Subcutaneous preadipocyte (primary cell): ENCODE measurements at places on chromosomes 1 and 21. TPM values are rescaled to one million over a fixed set of nuclear protein-coding genes. Genes with fewer than 3 reads are reported as not detected.

The TNFRSF25 gene
- total RNA-seq, result 0.37 and 3.1 TPM in 2 replicates

The NR5A2 gene
- total RNA-seq, result not detected in 2 replicates

The GBP6 gene
- not detected in 2 replicates for total RNA-seq

The MAP10 gene
- 1.5 and 1.8 TPM in 2 replicates for total RNA-seq

The S100A7 gene
- not detected in 2 replicates for total RNA-seq

The TMEM79 gene
- 1.5 and 2.3 TPM in 2 replicates for total RNA-seq

The KRTAP12-2 gene
- not detected in 2 replicates for total RNA-seq

The ATP5PB gene
- 325 and 354 TPM in 2 replicates for total RNA-seq

The CA6 gene
- not detected in 2 replicates for total RNA-seq

The PADI4 gene
- total RNA-seq, result not detected in 2 replicates

The FLG2 gene
- total RNA-seq, result not detected in 2 replicates

The SLAMF7 gene
- total RNA-seq, result not detected in 2 replicates

The CTSK gene
- 196 and 415 TPM in 2 replicates for total RNA-seq

The SASS6 gene
- 2.9 and 5.3 TPM in 2 replicates for total RNA-seq

The RAP1GAP gene
- not detected in 2 replicates for total RNA-seq

The CYYR1 gene
- 0.20 TPM in 1 of 2 replicates, not detected in the other for total RNA-seq

The STUM gene
- total RNA-seq, result under 0.01 and 0.37 TPM in 2 replicates

The KAZN gene
- total RNA-seq, result 6.6 and 10.3 TPM in 2 replicates

The C1orf167 gene
- total RNA-seq, result not detected in 2 replicates

The ADGRL2 gene
- total RNA-seq, result 71.3 and 218 TPM in 2 replicates

The MYOC gene
- total RNA-seq, result not detected in 2 replicates

The ADORA1 gene
- total RNA-seq, result 0.37 and 0.59 TPM in 2 replicates

The DMBX1 gene
- not detected in 2 replicates for total RNA-seq

The LMOD1 gene
- 0.20 and 1.8 TPM in 2 replicates for total RNA-seq

The RCSD1 gene
- 0.20 and 0.37 TPM in 2 replicates for total RNA-seq

The C1orf185 gene
- not detected in 2 replicates for total RNA-seq

The DYNLT5 gene
- 0.73 and 0.78 TPM in 2 replicates for total RNA-seq

The MARK1 gene
- 2.0 and 2.2 TPM in 2 replicates for total RNA-seq

The EXTL1 gene
- under 0.01 TPM in 2 replicates for total RNA-seq

The HENMT1 gene
- total RNA-seq, result 2.0 and 2.6 TPM in 2 replicates

The PLD5 gene
- total RNA-seq, result not detected in 2 replicates

The CFAP57 gene
- under 0.01 and 0.20 TPM in 2 replicates for total RNA-seq

The DNAJC6 gene
- 1.1 and 1.6 TPM in 2 replicates for total RNA-seq

The SELP gene
- total RNA-seq, result not detected in 2 replicates

The PRR9 gene
- not detected in 2 replicates for total RNA-seq

The NTRK1 gene
- total RNA-seq, result 0.20 TPM in 1 of 2 replicates, not detected in the other

The SLC45A3 gene
- total RNA-seq, result 0.37 and 0.78 TPM in 2 replicates

The SIM2 gene
- total RNA-seq, result 1.8 TPM in 1 of 2 replicates, not detected in the other

The OR10Z1 gene
- total RNA-seq, result not detected in 2 replicates

The HPCA gene
- total RNA-seq, result not detected in 2 replicates

The SIPA1L2 gene
- total RNA-seq, result 0.73 and 1.2 TPM in 2 replicates

The RSBN1 gene
- 8.8 and 12.9 TPM in 2 replicates for total RNA-seq

The KRTAP19-3 gene
- not detected in 2 replicates for total RNA-seq
